Motor neuron (in vitro differentiated cells): ENCODE measurements at places on chromosomes 12 and 14.

GRCh38 chr14:38171197-38171596 is 36.5 kb upstream of the SSTR1 start:
- ATAC-seq: no peak

GRCh38 chr12:92466391-92467305 is 236.1 kb upstream of the PLEKHG7 start:
- peak; percentile 84 for ATAC-seq

DNA sequence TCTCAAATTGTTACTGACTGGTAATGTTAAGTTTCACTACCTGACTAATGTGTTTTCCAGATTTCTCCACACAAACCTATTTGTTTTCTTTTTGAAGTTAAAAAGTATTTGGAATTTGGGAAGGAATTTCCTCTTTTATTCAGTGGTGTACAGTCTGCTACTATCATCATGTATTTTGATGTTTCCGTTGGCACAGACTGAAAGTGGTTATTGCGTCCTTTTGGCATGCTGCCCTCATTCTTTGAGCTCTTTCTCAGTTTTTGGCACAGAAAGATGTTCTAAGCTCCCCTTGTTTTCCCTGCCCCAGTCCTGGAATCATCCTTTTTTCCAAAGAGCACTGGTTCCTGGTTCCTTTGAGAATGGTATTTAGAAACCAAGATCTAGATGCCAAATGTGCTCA is 31.4 kb upstream of the RTRAF start:
- no peak for ATAC-seq

DNA sequence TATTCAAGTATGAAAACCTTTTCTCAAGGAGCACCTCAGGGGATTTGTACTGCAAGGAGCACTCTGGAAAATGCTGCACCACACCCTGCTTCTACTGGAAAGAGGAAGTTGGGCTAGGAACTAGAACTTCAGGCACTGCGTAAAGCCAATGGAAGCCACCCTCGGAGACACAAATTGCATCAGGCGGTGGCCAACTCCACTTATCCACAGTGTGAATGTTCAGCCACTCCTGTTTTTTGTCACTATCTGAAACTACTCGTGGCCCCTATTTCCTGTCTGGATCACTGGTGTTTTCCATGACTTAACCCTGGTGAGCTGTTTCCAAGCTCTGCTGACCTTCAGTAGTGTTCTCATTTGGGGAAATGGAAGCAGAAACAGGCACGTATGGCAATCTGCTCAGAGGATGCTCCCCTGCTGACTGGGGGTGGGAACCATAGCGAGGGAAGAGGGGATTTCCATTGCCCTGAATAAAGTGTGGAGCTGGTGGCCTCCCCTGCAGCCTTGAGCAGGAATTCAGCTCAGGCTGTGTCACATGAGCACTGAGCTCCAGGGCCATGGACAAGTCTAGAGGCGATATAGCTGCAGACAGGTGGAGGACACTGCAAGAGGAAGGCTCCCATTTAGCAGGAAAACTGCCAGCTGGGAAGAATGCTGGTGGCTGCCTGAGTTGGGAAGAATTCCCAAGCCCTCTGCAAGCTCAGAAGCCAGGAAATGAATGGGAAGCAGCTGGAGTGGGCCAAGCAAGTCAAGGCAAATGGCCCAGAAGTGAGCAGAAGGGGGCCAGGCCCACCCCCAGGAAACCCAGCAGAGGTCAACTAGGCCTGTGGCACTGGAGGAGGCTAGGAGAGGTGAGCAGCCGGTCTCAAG is 50.5 kb upstream of the RAP1B start:
- ATAC-seq: peak; percentile 70

GRCh38 chr12:94326727-94327126 is 132.9 kb downstream of the CEP83 start:
- no peak for ATAC-seq

- no peak for ATAC-seq
Measured at GRCh38 chr12:104490850-104491249, 34.1 kb downstream of the CHST11 start.

GRCh38 chr12:1444142-1444516 is 150.3 kb downstream of the FBXL14 start:
- no peak for ATAC-seq

DNA sequence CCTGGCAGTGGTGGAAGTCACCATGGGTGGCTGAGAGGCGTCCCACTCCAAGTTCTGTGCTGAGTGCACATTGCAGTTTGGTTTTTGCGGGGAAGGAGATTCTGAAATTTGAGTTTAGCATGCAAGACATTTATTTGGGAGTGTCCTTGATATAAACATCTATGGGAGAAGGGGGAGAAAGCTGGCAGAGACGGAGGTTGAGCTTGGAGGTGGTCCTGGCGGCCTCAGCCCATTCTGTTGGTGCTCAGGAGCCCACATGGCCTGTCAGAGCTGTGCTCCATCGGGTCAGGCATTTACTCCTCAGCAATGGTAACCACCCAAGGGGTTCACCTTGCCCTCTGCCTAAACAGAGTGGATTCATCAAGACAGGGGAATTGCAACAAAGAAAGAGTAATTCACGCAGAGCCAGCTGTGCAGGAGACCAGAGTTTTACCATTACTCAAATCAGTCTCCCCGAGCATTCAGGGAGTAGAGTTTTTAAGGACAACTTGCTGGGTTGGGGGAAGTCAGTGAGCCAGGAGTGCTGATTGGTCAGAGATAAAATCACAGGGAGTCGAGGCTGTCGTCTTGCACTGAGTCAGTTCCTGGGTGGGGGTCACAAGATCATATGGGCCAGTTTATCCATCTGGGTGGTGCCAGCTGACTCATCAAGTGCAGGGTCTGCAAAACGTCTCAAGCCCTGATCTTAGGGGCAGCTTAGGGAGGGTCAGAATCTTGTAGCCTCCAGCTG is 323.3 kb upstream of the TMEM132C start:
- no peak for ATAC-seq

- no peak for ATAC-seq
Measured at GRCh38 chr14:21034707-21035106, at the start of gene RNASE13. Gene RNASE13 (minus strand): TSS chr14:21034807. CDS start chr14:21034288, 519 bp downstream.

DNA sequence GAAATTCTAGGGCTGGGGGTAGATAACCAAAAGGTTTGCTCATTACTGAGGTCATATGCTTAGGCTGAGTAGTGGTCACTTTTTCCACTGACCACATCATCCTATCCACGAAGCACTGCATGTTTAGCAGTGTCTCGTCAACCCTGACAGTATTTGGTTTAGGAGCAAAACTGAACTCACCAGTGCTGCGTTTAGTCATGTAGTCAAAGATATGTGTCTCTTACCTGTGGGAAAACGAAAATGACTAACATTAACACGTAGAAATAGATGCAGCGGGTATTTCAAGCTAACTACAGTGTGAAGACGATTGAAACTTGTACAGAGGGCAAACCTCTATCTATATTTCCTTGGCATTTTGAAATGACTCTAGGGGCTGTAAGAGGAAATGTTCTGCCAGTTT is 34.6 kb downstream of the MTHFD1 start:
- ATAC-seq: no peak

DNA sequence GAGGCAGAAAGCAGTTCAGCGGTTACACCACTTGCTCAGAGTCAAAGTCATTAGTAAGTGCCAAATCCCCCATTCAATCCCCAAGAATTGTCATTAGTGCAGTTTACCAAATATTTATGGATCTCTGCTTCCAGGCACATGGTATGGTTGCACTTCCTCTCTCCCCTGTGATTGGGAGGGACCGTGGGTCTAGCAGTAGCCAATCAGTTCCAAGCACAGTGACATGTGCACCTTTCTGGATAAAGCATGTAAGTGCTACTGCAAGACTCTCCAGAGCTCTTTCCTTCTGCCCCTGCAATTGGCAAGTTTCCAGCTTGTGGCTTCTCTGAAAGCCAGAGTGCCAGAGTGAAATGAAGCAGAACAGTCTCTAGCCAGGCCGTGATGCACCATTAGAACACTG is 85.3 kb upstream of the FLRT2 start:
- ATAC-seq: no peak

DNA sequence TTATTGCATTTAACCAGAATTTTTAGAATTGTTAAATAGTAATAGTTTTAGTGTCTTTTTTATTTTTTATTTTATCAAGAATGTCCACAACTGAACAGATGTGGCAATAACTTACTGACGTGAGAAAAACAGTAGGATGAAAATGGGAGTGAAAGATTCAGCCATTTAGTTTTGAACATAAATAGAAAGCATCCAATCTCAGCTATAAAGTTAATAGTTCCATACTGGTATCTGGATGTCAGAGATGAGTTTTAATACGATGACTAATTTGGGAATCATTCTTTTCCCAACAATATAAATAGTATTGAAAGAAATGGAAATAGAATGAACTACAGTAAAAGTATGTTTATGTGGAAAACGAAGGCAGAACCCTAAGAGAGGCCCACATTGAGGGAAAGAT is 159.4 kb downstream of the EPS8 start:
- ATAC-seq: no peak

DNA sequence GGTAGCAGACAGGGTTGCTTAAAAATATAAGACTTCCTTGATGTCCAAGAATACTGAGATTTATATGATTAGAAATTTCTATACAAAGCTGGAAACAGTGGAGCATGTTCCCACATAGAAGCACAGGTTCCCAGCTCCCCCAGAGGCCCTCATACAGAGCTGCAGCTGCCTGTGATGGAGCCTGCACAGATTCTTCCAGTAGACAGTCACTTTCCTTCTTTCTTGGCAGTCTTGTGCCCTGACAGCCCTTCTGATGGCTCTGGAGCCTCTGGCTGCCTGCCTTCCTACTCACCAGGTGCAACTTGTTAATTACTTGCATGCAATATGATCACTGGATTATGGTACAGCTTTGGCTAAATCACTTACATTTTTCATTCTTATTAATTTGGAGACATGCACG is 44.4 kb downstream of the BICD1 start:
- no peak for ATAC-seq

- peak; percentile 18 for ATAC-seq
Measured at GRCh38 chr12:12561371-12562015, 1.2 kb downstream of the DUSP16 start.

- ATAC-seq: no peak
Measured at GRCh38 chr12:2058837-2059236, 6.0 kb downstream of the CACNA1C start.

- peak; percentile 7 for ATAC-seq
Measured at GRCh38 chr14:102184316-102185035, 44.8 kb downstream of the WDR20 start.

DNA sequence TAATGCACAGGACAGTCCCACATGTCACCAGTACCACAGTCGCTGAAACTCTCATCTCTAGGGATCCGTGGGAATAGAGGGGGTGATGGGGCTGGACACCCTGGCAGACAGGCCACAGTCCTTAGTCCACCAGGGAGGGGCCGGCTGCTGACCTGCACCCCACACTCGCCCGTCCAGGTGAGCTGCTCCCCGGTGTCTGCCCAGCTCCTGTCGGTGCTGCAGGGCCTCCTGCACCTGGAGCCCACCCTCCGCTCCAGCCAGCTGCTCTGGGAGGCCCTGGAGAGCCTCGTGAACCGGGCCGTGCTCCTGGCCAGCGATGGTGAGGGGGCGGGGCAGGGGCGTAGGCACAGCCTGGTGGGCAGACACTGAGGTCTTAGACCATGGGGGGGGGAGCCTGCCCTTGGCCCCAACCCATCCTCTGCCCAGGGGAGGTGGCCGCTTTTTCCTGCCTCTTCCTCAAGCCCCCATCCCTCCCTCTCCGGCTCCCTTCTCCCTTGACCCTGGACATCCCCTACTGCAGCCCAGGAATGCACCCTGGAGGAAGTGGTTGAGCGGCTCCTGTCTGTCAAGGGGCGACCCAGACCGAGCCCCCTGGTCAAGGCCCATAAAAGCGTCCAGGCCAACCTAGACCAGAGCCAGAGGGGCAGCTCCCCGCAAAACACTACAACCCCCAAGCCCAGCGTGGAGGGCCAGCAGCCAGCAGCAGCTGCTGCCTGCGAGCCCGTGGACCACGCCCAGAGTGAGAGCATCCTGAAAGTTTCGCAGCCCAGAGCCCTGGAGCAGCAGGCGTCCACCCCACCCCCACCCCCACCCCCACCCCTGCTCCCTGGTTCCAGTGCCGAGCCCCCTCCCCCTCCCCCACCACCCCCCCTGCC is 17.1 kb upstream of the ADSS1 start:
- no peak for ATAC-seq

DNA sequence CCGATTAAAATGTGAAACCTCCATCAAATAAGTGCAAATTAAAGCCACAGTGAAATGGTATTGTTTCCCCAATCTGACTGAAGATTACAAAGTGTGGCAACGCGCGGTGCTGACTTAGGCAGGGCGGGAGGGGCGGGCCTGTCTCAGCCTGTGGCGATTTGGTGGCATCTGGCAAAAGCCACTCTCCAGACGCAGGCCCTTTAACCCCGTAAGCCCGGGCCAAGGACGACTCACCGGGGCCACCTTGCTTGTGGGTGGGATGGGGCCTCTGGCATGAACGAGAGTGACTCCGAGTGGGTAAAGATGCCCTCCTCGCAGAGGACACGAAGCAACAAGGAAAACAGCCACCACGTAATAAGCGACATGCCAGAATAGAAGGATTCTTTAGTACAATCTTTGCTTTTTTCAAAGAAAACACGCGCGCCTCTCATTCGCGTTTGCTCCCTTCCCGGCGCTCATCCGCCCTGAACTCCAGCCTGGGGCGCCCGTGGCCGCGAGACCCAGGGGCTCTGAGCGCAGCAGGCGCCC is 815 bp downstream of the DEGS2 start:
- ATAC-seq: no peak

- no peak for ATAC-seq
Measured at GRCh38 chr12:52493172-52493571, at the start of gene KRT6A. Gene KRT6A (minus strand): TSS chr12:52493257. CDS start chr12:52493188, 69 bp downstream.

DNA sequence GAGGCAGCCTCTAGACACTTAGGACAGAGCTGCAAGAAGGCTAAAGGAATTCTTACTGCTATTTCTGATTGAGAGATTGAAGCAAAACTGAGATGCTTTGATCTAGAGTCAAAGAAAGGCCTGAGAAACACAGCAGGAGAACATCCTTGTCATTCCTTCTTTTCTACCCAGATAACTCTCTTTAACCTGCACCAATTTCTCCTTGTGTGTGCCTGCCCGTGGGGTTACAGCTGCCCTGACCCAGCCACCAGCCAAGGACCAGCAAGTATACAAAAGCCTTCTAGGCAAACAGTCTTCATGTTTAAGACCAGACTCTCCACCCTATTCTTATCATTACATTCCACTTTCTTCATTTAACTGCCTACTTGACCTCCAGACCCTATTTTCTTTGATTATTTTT is 81.7 kb upstream of the PRB2 start:
- ATAC-seq: no peak

- ATAC-seq: no peak
Measured at GRCh38 chr12:21451529-21451928, 14.1 kb downstream of the PYROXD1 start.

DNA sequence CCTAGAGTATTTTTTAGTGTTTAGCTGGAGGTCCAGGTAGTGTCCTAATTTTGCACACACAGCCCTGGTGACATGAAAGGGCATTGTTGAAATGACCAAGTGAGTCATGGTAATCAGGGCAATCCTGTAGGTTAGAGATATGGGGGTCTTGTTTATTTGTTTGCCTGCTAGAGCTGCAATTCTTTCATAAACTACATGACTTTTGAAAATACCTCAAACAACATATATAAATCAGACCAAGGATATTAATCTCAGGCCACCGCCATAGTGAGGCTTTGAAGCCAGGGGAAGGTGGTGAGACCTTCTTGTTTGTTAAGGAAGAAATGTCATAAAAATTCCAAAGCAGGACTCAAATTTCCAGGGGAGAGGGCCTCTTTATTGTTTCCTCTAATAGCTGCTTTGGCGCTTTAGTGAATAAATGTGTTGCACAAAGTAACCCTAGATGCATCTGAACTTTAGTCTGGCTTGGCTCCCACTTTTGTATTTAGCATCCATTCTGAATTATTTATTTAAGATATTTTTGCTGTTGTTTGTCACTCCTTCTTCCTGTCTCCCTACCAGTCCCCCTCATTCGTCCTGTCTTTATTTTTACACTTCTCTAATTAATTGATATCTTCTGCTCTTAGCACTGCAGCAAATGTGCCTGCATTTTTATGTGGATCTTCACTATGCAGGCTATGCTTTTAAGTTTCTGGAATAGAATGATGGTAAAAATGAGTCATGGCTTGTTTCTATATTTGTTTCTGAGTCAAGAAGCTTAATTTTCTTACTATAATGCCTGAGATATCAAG is 430.3 kb downstream of the RAD51B start:
- peak; percentile 29 for ATAC-seq
